ENCODE measurements at places on chromosomes 5 and 9.

DNA sequence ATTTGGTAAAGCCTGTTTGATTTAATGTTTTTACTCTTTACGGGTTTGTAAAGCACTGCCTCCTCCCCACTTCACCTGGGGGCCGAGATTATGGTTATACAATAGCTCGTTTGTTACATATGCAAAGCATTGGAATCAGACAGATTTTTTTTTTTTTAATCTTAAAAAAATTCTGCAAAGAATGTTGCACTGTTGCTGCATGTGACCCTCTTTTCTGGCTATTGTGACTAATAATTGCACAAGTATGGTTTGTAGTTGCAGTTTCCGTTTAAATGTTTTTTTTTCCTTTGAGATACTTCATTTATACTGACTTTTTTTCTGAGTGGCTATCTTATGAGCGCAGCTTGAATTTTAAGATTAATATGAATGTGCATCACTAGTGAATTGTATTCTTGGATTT lies 165.3 kb downstream of the KDM4C start:
- no peak for DNase-seq

DNA sequence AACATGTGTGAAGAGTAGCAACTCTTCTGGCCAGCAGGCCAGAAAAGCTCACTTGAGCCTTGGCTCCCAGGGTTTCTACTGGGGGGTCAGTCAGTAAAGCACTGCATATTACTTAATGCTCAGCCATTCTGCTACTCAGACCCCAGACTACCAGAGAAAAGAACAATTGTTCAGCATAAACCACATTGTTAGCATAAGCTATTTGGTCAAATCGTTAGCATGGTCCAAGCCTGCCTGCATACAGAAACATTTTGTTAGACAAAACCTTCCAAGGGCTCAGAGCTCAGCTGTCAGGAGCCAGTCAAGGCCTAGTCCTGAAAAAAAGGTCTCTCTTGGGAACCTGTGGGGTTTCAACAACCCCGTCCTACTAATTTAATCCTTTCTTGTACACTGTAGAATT lies 449.3 kb downstream of the PRR16 start:
- DNase-seq: no peak

DNA sequence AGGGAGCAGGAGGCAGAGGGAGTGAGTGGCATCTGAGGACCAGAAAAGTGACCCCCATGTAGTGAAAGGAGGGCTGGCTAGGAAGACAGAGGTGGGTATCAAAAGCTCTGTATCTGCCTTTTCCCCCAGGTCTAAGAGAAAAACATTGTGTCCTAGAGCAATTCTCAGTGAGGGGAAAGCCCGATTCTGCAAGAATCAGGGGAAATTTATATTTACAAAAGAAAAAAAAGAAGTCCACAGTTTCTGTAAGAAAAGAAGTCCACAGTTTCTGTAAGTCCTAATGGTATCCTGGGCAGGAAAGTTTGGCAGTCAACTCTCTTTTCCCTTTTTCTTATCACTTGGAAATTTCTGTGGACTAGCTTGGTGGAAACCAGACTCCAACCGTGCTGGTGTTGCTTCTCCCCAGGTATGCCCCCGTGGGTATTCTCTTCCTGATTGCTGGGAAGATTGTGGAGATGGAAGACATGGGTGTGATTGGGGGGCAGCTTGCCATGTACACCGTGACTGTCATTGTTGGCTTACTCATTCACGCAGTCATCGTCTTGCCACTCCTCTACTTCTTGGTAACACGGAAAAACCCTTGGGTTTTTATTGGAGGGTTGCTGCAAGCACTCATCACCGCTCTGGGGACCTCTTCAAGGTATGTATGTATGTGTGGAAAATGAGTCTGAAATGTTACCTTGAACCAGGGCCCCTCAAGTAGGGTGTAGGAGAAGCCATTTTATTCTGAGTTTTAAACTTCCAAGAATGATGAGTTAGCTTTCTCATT lies 73.0 kb downstream of the SLC1A3 start:
- DNase-seq: no peak

- no peak for DNase-seq
These were observed 139.3 kb downstream of the AOPEP start for GRCh38 chr9:94865582-94866452.

- DNase-seq: no peak
These were observed 154.2 kb upstream of the HMHB1 start for GRCh38 chr5:143657647-143658285.

DNA sequence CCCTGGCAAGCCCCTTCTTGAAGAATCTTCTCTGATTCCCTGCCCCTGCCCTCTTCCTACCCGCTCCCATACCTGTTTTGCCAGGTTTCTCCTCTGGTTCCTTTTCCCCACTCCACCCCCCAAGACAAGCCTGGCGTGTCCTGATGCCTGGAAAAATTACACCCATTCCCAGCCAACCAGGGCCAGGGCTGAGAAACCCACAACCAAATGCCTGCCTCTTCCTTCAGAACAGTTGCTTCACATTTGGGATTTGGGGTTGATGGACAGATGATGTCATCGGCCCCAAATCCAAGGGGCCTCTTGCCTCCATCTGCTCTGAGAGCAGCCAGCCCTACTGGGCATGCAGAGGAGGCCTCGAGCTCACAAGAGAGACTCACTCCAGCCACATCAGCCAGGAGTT lies 8.8 kb upstream of the NEK6 start:
- no peak for DNase-seq
